H7 (cell line): ENCODE measurements at places on chromosomes 11 and 22. TPM values are rescaled to one million over a fixed set of nuclear protein-coding genes. Genes with fewer than 3 reads are reported as not detected.

Gene MYO7A
- total RNA-seq: 1.8 and 2.2 TPM in 2 replicates

Gene PLEKHB1
- 2.3 and 5.8 TPM in 2 replicates for total RNA-seq

Gene EPS8L2
- 3.7 and 18.8 TPM in 2 replicates for total RNA-seq

Gene GUCY1A2
- total RNA-seq: 0.26 and 0.55 TPM in 2 replicates

Gene APOA1
- total RNA-seq: 2.4 and 12.8 TPM in 2 replicates

Gene CACNA1I
- 0.31 and 0.55 TPM in 2 replicates for total RNA-seq

Gene OR5P2
- total RNA-seq: not detected in 2 replicates
